ENCODE measurements at places on chromosomes 6 and 20.

GRCh38 chr6:135906542-135906941 is 55.0 kb downstream of the PDE7B start:
- DNase-seq = no peak

GRCh38 chr20:22462975-22463914 is 121.1 kb downstream of the FOXA2 start:
- DNase-seq = peak; percentile 46

GRCh38 chr6:2388554-2389324 is 143.3 kb upstream of the GMDS start:
- no peak for DNase-seq

DNA sequence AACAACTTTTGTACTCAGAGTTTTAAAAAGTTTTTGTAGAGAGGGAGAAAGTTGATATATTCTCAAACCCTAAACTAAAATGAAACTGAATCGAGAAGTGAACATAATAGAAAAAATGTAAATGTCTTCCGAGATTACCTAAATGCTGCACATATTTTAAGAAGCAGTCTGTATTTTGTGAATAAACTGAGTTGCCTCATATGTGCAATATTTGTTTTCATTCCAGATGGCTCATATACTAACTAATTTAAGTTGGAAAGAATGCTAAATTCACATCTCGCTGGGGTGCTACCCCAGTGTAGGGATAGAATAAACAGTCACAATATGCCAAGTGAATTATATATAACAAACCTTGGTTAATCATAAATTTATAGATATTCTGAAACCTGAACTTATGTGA is 285.9 kb upstream of the THEMIS start:
- no peak for DNase-seq

- no peak for DNase-seq
These were observed 146.1 kb upstream of the AKAP12 start for GRCh38 chr6:151093706-151094105.
